G401 (cell line): ENCODE measurements at places on chromosomes 16 and 17.
A peak's percentile ranks its signal among the peaks of the same experiment; 100 is the strongest.

DNA sequence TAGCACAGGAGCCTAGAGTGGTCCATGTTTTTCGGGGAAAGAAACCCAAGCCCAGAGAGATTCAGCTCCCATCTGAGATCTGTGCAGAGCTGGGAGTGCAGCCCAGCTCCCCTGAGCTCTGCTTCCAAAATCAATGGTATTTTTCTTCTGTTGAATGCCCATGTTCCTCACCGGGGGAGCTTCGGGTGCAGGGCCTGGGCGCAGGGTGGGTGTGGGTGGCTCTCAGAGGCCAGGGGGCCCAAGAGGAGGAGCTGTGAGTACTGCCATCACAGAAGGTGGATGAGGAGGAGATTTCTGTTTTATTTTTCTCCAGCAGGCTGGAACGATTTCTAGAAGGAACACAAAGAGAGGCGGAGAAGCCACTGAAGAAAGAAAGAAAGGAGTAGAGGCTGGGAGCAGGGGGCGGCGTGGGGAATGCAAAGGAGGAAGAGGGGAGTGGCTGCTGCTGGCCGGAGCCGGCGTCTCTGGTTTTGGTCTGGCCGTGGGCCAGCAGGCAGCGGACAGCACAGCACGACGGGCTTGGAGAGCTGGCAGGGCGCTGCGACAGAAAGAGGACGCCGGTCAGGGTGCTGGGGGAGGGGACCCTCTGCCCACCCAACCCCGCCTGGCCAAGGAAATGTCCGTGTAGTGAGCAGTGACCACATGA is 76.2 kb upstream of the KSR1 start:
- DNase-seq = peak; percentile 61

DNA sequence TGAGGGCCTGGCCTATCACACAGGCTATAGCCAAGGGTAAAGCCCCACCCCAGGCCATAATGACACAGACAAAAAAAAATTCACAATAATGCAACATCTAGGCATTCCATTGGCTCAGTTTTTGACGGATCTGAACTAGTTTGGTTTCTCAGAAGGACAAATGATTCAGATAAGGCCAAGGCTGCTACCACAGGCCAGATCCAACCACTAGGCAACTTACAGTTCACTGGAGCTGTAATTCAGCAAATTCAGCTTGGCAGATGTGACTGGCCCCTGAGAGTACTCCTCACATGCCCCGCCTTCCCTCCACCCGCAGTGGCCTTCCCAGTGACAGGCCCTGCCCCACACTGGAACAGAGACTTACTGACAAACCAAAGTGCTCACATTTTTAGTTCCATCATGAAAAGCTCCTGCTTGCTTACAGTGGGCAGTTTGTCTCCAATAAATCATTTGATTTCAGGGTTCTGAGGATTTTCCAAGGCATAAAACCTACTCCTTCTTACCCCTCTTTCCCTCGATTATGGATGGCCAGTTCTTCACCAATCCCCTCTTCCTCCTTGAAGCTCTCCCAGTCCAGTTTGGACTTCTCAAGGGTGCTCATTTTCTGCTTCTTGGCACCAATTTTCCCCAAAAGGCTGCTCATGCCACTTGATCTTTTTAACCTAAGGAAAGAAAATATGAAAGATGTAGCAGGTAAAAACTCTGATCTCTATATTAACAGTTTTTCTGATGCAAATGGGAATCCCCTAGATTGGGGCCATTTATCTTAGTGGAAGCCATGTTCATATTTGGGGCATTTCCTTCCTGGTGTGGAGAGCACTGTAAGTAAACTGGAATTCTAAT is 53.3 kb upstream of the BCAR1 start:
- no peak for DNase-seq

GRCh38 chr17:45319239-45319703 is 2.5 kb upstream of the MAP3K14 start:
- peak; percentile 29 for DNase-seq

DNA sequence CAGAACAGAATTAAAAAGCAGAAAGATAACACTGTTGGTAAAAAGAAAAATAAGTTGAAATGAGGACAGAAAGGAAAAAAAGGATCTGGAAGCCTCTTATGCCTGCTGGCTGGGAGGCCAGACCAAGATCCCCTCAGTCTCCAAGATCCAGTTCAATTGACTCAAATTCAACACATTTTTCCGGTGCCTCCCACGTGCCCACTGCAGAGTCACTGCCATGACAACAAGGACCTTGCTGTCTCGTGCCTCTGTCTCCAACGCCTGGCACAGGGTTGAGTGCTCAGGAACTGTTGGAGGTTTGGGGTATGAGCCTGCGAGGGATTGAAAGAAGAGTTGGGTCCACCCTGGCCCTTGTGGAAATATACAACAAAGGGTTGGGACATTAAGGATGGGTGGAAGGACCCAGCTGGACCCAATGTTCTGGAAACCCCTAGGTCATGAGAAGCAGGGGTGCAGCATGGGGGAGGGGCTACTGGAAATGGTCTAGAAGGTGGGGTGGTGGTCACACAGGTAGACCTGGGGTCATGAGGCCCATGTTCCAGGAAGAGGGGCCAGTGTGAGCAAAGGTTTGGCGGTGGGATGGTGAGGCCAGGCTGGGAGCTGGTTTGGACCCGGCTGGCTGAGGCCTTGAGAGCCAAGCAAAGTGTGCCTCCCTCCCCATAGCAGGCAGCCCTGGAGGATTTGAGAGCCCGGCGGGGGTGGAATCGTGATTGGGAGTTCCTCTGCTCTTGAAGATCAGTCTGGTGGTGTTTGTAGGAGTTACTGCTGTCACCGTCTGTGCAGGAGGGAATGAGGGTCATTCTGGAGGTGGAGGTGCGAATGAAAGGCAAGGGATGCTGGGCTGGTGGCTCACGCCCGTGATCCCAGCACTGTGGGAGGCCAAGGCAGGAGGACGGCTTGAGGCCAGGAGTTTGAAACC is 1.3 kb downstream of the IL34 start:
- DNase-seq = peak; percentile 37

- no peak for DNase-seq
Observed at GRCh38 chr17:16483021-16483645, 8.9 kb downstream of the LRRC75A start.

DNA sequence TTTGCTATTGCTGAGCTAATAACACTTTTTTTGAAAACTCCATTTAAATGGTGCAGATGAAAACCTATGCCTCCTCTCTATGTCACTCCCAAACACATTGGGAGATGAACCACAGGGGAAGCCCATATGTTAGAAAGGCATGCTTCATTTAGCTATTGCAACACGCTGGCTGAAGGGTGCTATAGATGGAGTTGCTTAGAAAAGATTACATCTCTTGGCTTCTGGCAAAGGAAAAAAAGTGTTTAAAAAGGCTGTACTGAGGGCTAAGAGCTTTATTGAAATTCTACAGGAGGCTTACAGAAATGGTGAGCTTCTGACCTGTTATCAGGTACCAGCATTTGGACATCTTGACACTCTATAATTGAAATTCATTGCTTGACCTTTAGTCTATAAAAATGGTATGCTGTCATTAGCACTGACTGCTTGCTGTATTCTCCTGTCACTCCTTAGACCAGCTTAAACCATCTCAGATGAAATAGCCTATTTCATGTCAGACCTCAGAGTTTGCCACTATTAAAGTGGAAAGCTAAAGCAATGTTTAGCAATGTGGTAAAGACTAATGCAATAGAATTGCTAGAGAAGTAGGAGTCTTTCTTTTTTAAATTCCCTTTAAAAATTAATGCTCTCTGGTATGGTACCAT is 503.9 kb downstream of the CDH11 start:
- no peak for DNase-seq

DNA sequence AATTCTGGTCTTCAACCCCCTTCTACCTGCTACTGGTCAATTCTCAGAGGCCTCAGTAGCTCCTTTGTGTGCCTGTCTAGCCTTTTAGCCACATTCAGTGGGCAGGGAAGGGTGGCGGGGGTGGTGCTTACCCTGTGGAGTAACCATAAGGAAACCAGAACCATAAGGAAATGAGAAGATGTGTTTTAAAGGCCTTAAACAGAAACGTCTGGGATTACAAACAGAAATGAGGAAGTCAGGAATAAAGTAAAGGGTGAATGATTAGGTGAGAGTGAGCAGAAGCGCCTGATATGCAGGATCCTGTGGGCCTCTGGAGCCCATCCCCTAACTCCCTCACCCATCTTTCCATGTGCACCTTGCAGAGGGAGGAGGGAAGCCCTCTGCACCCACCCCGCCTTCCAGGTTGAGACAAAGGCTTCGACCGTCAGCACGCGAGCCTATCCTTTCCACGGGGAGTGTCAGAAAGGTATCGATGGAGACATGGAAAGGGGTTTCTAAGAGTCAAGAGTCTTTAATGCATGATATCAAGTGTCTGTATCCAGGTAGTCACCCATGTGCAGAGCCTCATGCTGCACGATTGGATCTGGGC is 20.4 kb downstream of the KIAA0513 start:
- DNase-seq = no peak

DNA sequence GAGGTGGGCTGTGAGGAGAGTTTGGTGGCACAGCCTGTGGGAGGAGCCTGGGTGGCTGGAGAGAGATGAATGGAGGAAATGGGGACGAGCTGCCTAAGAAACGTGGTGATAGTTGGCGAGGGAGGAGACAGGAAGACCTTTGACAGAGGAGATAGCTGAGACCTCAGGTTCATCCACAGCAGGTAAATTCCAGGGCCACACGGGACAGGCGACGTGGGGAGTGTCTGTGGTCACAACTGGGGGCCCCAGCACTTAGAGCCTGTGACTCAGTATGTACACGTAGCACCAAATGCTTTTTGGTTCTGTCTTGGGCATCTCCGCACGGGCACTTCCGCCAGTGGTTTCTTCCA is 7.7 kb downstream of the MINK1 start:
- no peak for DNase-seq

GRCh38 chr16:82082543-82083244 is 47.6 kb downstream of the HSD17B2 start:
- DNase-seq = no peak

GRCh38 chr17:3433741-3434140 is at the start of gene OR1E2:
Gene OR1E2, minus strand, starts transcription at chr17:3433841. Its CDS starts 0 bp downstream, at chr17:3433841.
- DNase-seq = no peak

DNA sequence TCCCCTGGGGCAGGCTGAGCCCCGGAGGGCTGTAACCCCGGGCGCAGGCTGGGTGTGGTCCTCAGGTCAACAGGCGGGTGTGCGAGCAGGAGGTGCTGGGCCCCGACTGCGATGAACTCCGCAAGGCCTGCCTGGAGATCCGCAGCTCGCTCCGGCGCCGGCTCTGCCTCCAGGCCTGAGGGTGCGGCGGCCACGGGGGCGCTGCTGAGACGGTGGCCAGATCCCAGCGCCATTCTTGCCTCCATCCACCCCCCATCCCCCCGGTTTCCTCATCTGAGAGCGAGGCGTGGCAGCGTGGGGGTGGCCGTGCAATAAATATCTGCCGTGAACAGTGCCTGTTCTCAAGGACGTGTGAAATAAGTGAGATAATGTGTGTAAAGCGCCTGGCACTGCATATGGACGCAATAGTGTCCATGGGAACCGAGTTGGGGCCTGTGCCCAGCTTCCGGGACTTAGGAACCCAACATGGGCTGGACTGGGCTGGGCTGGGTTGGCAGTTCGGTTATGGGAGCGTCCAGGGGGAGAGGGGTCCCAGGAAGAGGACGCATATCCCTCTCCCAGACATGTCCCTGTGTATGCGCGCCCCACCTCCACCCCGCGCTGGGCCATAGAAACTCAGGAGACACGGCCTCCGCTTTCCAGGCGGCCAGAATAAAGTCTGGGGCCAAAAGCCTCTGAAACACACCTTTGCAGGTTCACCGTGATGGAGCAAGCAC is 15.0 kb downstream of the ZNF213 start:
- peak; percentile 69 for DNase-seq

DNA sequence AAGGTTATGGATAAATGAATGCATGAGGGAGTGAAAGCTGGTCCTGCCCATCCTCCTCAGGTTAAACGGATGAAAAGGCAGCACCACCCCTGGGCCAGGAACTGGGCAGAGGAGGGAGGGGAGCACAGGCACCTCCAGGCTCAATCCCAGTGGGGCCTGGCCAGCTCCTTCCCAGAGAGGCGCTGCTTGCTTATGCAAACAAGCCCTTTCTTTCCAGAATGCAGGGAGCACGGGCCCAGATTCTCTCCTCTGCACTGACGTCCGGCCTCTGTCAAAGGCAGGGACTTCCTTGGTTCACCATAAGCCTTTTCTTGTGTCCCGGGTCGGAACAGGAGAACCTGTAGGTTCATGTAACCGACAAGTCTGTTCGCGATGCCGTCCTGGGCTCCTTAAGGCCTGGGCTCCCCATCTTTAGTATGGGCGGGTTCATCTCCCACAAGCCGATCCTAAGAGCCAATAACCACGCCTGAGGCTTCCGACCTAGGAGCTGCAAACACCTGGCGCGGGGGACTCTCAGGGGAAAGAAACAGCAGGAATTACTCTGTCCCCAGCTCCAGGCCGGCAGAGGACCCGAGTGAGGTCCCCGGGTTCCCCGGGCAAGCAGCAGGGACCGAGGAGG is 16.3 kb downstream of the ENPP7 start:
- DNase-seq = no peak

- DNase-seq = no peak
Observed at GRCh38 chr17:22090263-22090935, 398.1 kb downstream of the KCNJ18 start.
